ENCODE measurements at places on chromosomes 13 and 19.

DNA sequence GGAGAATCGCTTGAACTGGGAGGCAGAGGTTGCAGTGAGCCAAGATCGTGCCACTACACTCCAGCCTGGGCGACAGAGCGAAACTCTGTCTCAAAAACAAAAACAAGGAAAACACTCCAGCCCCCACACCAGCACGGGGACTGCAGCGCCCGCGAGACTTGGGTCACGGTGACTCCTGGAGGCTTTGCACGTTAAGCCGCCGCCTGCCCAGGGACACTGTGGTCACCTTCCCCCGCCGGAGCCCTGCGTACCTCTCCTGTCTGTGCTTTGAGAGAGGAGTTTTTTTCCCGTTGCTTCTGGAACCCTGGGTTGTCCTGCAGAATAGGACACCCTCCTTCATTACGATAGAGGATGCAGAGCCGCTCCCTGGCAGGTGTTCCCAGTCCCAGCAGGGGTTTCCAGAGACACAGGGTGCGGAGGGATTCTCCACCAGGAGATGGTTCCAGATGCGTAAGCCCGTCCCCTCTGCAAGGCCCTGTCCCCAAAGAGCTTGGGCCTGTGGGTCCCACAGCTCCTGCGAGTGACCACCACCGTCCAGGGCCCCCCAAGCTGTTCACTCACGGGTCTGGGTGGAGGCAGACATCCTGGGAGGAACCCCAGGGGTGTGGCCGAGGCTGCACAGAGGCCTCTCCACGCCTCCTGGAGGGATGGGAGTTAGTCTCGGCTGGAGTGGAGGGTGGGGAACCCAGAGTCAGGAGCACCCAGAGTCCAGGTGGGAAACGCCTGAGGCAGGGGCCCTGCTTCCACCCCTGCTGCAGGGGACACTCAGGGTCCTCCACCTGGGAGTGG lies 42.8 kb upstream of the NDUFS7 start:
- no peak for DNase-seq

DNA sequence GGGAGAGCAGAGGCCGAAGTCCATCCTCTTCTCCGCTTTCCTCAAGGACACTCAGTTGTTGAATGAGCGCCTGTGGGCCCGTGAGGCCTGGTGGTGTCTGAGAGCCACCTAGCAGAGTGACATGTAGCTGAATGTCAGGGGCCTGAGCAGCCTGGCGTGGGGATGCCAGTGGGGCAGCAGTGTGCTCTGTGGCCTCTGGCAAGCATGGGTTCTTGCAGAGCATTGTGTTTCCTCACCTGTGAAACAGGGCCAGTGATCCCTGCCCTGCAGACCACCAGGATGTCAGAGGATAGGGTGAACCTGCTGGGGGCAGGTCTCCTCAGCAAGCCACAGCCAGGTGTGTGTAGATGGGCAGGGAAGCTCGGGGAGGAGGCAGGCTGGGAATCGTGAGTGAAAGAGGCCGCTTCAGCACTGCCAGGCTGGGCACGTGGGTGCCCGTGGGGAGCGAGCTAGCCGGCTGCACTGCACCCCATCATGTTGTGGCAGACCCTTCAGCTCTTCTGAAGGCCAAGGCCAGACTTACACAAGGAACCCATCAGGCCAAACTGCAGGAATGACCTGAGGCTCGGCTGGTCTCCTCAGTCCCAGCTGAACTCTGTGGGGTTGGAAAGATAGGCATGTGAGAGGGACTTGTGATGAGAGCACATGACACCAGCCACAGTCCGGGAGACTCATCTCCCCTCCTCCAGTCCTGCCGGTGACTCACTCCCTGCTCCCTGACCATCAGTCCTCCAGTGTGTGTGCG lies 5.0 kb downstream of the PPP1R37 start:
- no peak for DNase-seq

DNA sequence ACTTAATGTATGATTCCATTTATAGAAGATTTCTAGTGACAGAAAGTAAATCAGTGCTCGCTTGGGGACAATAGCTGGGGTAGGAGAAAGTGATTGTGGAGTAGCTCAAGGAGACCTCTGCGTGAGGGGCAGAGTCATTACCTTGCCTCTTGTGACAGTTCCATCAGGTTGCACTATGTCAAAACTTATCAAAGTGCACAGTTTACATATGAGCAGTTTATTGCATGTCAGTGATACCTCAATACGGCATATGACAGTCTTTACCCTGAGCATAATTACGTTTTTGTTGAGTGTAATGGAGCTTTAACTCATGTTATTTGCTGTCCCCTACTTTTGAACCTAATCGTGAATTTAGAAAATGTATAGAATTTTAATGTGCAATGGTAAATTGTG lies 15.0 kb downstream of the ARHGEF7 start:
- no peak for DNase-seq

GRCh38 chr19:1471010-1471514 lies 8.0 kb downstream of the C19orf25 start:
- DNase-seq = no peak

GRCh38 chr19:18262917-18263316 lies 11.3 kb downstream of the IQCN start:
- DNase-seq = no peak

- DNase-seq = peak; percentile 18
Measured at GRCh38 chr13:113919761-113920559, 53.9 kb downstream of the C13orf46 start.

DNA sequence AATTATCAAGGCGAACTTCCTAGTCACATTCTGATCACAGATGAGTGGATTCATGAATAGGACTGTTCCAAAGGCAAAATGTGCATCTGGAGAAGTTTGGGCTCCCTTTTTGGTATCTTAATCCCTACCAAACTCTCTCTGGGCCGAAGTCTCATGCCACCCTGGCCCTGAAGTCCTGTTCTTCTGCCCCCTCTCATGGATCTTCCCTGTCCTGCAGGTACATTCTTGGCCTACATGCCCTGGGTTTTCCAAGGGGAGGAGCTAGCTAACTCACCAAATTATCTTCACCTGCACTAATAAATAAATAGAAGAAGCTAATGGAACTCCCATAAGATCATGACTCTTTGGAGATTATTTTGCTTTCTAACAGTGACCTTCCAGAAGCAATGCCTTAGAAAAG lies 50.3 kb downstream of the SERTM1 start:
- no peak for DNase-seq

GRCh38 chr13:108408672-108409071 lies 139.2 kb downstream of the TNFSF13B start:
- no peak for DNase-seq

- no peak for DNase-seq
Measured at GRCh38 chr13:106532111-106532929, 3.1 kb downstream of the EFNB2 start.

DNA sequence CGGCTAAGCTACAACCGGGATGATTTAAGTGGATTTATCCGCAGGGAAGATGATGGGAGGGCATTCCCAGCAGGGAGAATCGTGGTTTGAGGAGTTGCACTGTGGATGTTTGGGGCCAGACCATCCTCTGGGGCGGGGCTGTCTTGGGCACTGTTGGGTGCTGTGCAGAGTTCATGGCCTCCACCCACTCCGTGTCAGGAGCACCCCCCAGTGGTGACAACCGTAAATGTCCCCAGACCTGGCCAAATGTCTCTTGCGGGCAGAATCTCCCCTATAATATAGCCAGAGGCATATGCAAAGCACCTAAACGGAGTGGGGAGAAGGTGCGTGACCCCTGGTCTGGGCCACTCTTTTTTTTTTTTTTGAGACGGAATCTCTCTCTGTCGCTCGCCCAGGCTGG lies 40.2 kb downstream of the SMIM24 start:
- peak; percentile 61 for DNase-seq

DNA sequence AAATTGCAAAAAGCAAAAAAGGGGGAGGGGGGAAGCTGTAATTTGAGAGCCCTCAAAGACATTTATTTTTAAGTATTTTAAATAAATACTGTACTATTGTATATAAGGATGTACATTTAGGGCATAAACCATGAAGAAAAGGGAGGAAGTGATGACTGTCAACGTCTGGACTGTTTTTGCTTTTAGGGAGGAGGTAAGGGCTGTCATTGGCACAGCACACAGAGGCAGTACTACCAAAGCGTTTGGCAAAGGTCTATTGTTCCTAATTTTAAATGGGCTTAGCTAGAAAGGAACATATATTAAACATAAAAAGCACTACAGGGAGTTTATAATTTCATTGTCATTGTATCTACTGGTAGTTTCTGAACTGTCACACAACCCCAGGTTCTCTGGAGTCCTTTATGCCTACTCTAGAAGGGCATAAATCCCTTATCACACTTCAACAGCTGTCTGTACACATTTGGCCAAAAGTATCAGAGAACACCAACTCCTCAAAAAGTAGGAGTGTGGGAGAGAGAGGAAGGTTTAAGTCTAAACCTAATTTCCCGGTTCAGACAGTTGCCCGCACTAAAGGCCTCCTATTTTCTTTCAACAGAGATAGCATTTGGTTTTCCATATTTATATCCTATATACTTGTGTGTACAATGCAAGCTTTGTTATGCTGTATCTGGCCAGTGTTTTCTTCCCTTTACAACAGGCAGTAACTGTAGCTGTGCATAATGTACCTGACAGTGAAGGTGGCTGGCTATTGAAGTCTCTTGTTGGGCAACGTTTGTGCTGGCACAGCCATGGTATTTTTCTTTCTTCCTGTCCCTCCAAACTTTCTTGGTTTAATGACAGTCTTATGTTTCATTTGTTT lies 406.2 kb downstream of the KLF5 start:
- DNase-seq = no peak

GRCh38 chr19:3547301-3547731 lies 8.3 kb downstream of the TEKTIP1 start:
- no peak for DNase-seq

GRCh38 chr13:44435919-44436510 lies 62.4 kb downstream of the SERP2 start:
- no peak for DNase-seq

GRCh38 chr13:50940509-50940908 lies 30.9 kb downstream of the RNASEH2B start:
- no peak for DNase-seq

DNA sequence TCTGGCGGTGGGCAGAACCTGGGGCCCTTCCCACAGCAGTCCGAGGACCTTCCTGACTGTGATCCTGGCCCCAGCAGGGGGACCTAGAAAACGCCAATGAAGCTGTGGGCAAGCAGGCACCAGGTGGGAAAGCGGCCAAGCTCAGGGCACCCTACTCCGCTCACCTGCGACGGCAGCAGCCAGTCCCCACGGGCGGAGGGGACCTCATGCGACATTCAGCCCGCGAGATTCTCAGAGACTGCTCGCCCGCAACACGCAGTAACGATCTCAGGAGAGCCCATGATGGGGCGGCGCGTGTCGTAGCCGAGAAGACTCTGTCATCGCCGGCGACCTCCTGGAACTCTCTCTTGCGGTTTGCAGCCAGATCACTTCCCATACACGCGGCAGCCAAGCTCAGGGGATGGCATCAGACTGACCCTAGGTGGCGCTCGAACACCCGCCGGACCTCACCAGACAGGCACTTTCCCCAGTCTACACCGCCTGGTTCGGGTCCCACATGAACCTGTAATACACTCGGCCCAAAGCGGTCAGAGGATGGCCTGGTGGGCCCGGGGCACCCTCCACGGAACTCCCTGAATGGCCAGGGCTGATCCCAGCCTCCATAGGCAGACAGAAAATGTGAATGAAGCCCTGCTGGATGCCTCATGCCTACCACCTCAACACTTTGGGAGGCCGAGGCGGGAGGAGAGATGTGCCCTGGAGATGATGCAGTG lies 26.5 kb downstream of the MAN2B1 start:
- peak; percentile 80 for DNase-seq

- DNase-seq = no peak
Measured at GRCh38 chr13:59843040-59843439, 320.7 kb downstream of the DIAPH3 start.

- no peak for DNase-seq
Measured at GRCh38 chr19:47613165-47614020, 4.5 kb downstream of the BICRA start.

DNA sequence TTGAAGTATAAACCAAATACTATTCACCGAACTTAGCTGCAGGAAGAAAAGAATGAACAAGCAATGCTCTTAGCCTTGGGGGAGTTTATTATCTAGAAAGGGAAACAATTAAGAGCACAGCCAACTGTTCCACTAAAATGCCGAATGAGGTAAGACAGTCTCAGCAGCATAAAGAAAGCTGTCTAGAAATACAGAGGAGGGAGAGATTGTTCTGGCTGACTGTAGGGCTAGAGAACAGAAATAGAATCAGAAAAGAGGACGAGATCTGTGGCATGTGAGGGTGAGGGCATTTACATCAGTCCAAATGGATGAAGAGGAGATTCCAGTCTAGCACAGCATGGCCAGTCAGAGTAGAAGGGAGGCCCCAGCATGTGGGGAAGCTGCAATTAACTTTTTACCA lies 56.8 kb upstream of the TNFRSF19 start:
- no peak for DNase-seq

- DNase-seq = no peak
Measured at GRCh38 chr19:5990289-5990797, 12.4 kb upstream of the RANBP3 start.

DNA sequence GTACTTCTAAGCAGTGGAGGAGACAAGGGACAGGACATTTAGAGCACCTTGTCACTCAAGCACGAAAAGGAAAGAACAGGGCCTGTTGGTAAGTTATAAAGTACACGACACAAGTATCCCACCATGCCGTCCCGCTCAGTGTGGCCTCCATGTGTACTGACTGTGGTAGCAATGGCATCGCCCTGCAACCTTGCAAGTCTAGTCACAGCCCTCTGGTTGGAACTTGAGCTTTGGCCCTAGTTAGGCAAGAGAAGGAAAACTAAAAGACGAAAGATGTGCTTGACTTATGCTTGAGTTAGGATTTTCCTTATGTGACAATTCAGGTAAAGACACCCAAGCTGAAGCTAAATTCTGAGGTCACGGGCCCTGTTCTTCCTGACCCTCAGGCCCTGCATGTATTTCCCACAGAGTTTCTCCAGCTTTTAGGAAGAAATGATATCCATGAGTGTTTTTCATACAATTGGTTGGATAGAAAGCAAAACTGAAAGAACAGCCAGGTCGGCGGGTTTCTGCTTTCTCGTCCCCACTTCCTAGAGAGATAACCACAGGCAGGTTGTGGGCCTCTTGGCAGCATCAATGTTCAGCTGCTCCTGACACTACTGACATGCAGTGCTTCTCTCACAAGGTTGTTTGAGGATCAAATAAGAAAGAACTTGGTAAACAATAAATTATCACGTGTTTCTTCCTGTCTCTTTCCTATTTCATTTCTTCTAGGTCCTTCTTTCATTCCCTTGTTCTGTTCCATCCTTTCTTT lies 216.2 kb downstream of the IRS2 start:
- DNase-seq = no peak

DNA sequence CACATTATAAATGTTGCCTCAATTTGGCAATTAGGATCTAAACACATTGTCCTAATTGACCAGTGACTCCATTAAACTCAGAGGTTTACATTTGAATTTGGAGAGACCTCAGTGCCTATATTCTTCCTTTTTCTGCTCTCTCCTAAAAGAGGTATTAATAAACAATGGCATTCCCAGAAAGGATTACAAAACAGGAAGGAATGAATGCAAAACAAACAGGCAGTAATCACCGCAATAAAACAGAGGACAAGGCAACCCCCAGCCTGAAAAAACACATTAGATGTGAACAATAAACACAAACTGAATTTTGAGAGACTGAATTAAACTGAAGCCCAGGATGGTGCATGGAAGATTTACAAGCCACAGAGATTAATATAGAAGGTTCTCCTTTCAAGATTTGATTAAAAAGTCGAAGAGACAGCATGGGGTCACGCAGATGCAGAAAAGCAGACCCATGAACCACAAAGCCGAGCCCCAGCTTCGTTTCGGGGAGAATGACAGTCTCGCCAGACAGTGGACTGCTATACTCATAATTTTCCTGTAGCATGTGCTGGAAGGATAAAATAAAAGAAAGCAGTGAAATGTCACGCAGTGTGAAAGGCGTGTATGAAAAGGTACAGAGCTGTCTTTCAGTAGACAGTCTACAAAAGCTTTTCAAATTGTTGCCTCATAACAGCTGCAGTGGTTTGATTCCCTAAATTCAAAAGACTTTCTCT lies 503.0 kb downstream of the LIG4 start:
- no peak for DNase-seq

Measured in activated CD4-positive, CD25-positive, alpha-beta regulatory T cell treated with anti-CD3 and anti-CD28 coated beads, Interleukin-2, amount 50 U/mL, for 72 hours (primary cell).